Hindlimb muscle (tissue), 1 donor: ENCODE measurements at places on chromosomes 13 and 19. TPM values are rescaled to one million over a fixed set of nuclear protein-coding genes. Genes with fewer than 3 reads are reported as not detected.

- DNase-seq = no peak
Observed at GRCh38 chr19:33022472-33023116, 42.1 kb downstream of the RHPN2 start.

DNA sequence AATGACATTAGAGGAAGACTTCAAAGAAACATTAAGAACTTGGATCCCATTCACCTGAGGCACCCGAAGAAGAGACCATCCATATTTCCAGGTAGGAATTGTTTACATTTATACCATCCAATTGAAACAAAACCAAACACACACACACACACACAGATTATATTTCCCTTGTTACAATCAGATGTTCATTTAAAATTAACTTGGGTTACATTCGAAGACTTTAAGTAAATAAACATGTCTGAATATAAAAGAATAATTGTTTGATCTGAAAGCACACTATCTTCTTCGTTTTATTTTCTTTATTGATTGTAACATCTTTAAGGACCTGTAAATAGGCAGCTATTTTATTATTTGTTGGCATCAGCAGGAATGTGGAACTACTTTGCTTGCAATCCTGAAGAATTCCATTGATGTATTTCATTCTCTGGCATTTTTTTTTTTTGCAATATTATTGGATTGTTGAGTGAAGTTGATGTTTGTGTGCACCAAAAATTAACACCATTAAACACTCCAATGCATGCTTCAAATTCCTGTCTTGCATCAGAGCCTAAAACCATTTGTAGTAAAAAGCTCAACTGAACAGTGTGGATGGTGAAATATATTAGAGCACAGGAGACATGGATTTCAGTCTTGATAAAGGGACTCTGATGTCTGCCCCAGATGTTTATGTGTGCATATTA, 85.3 kb upstream of the FRY start:
- no peak for DNase-seq

The LILRA6 gene
- polyA plus RNA-seq = 2.0 TPM

DNA sequence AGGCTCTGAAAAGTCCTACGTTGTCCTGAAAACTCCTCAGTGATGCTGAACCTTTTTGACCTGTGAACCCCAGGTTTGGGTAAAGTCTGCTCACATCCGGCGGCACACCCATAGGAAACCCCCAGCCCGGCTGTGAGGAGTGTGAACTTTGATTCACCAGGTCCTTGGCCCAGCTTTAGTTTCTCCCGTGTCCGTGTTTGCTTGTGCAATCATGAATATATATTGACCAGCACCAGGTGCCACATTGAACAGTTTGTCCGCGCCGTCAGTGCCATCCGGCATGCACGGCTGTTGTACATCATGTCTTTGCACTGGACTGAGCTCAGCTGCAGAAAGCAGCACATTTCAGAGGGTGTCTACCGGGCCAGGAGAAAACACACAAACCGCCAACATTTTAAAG, 45.3 kb downstream of the NFIC start:
- no peak for DNase-seq

The NCR1 gene
- 0.35 TPM for polyA plus RNA-seq
